H54 (cell line): ENCODE measurements at places on chromosomes 6 and 20.
A peak's percentile ranks its signal among the peaks of the same experiment; 100 is the strongest.

DNA sequence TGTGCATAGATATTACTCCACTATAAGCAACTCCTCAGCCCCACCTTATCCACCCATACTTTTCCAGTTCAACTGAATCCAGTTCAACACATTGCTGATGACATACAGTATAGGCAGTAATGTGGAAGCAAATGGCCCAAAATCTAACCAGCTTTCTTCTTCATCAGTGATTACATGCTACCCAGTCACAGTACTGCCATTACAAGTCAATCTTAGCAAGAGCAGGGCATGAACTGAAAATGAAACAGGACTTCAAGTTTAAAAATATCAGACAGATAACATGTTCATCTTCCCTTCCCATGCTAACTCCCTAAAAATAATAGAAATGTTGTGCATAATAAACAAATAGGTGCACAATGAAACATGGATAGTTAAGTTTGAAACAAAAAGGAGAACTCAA lies 19.2 kb downstream of the RRAGD start:
- DNase-seq, result no peak

- no peak for DNase-seq
Observed at GRCh38 chr6:12467706-12468670, 177.8 kb downstream of the EDN1 start.

GRCh38 chr6:74941424-74941823 lies 264.4 kb downstream of the COL12A1 start:
- no peak for DNase-seq

- DNase-seq, result no peak
Observed at GRCh38 chr20:22460803-22461202, 123.6 kb downstream of the FOXA2 start.

GRCh38 chr6:154995254-154996015 lies at the start of gene TIAM2:
TSS of gene TIAM2 (plus strand) at chr6:154995315. CDS start at chr6:155129224, 133,909 bp downstream.
- peak; percentile 35 for DNase-seq

GRCh38 chr6:26457264-26457805 lies 420 bp upstream of the BTN2A1 start:
- no peak for DNase-seq

GRCh38 chr6:54768494-54768893 lies 78.1 kb upstream of the FAM83B start:
- no peak for DNase-seq

- no peak for DNase-seq
Observed at GRCh38 chr20:8213831-8214587, 81.9 kb downstream of the PLCB1 start.

DNA sequence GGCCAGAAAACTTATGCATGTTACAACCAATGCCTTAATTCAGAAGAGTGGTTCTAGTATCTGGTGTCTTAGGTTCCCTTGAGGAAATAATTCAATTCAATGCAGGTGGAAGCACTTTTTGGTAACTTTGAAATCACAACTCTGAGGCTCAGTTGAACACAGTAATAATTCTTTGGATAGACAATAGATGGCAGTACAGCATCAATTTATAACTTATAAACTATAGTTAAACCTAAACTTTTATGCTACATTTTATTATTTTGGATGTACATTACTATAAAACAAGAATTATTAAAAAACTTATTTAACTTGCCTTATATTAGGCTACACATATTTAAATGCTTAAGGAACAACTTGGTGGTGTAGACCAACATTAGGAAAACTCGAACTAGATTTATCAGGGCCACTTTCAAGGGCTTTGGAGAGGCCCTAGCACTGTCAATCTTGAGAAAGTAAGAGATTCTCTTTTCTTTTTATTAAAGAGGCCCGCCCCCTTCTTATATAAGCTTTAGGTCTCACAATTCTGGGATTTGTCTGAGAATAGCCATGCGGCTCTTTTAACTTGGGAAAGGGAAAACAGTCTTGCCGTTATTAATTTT lies 85.9 kb downstream of the CRYBG1 start:
- DNase-seq, result no peak

DNA sequence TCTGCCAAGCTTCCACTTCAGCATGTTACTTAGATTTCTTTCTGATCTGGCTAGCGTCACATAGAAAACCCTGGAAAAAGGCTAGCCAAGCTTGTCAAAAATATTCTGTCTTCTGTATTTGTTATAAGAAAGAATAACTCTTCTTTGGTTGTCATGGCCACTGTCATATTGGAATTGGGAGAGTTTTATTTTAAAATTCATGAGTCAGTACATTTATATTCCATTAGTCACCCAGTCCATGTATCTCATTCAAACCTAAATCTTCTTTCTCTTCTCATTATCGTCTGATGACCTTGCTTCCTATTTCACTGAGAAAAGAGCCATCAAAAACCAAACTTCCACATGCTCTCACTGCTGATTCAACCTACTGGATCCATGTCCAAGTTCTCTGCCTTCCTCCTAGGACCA lies 65.7 kb downstream of the EPM2A start:
- DNase-seq, result peak; percentile 1

DNA sequence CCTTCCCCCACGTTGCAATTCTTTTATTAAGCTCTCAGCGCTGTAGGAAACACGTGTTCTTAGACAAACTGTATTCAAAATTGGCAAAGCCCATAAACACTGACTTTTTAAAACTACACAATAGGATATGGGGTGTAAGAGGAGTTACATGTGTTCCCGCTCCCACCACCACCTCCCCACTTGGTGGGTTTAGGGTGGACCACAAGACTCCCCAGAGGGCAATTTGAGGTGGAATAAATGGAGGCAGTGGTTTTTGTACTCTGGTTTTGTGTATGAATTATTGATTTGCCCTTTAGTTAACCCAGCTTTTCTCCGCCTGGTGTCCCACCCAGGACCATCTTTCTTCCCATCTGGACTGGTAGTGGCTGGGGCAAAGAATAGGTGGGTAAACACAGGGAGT lies 3.7 kb downstream of the UQCC2 start:
- no peak for DNase-seq

GRCh38 chr20:21156266-21156665 lies 30.4 kb downstream of the KIZ start:
- no peak for DNase-seq

GRCh38 chr6:141307309-141307998 lies 825.3 kb upstream of the GJE1 start:
- DNase-seq, result no peak

- DNase-seq, result no peak
Observed at GRCh38 chr6:138494312-138494711, 5.0 kb downstream of the NHSL1 start.

DNA sequence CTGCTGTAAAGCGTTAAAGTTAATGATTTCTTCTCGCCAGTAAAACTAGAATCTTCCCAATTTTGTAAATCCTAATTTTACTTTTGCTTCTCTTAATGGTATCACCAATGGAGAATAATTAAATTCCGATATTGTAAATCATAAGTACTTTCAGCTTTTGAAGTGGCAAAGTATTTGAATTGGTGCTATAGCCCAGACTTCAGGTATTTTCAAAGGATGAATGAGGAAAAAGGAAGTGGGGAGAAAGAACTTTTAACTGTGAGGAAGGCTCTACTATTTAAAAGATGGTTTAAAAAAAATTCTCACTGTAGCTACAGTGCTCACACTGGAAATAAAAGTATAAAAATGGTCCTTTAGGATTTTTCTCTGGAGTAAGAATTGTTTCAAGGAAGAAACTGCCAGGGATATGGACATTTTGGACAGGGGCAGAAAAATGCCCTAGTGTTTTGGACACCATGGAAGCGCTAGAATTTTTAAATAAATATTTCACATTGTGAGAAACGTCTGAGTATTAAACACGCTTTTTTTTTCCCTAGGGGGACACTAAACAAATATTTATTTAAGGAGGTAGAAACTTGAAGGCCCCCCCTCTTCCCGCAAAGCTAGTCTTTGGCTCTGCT lies 1.3 kb upstream of the TAB2 start:
- DNase-seq, result no peak

- DNase-seq, result no peak
Observed at GRCh38 chr20:35887393-35888064, 66.8 kb downstream of the SCAND1 start.

DNA sequence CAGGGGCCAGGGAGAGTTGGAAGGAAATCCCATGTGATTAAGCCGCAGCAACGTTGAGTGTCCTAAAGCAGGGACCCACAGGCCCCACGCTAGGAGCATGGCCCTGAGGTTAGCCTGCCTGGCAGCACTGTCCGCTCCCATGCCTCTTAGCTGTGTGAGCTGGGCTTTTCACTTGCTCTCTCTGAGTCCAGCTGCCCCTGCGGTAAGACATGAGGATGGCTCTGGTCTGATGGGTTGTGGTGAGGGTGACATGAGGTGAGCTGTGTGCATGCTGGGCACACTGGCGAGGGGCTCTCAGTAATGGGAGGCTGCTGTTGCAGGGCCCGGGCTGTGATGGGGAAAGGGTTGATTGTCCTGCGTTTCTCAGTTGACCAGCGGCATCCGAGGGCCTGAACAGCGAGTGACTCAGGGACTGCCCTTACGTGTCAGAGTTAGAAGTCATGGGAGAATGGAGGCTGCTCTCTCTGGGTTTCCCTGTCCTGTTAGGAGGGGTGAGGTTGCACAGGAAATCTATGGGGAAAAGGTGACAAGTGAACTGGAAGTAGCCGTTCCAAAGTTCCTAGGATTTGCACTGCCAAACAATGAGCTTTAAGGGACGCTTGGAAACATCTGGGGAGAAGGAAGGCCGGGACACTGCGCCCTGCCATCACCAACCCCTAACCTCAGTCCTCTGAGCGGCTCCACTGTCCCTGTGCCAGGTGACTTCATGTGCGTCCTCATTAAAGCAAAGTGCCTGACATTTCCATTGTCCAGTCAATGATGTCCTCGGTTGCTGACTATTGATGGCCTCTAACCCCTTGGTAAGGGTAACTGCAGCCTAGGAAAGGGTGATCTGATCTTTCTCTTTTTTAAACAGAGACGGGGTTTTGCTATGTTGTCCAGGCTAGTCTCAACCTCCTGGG lies 51.3 kb downstream of the ADNP start:
- DNase-seq, result no peak

GRCh38 chr20:16574656-16575355 lies 1.6 kb upstream of the KIF16B start:
- DNase-seq, result peak; percentile 67

GRCh38 chr20:44747166-44748004 lies 1.7 kb downstream of the KCNK15 start:
- DNase-seq, result peak; percentile 91
